ENCODE measurements at places on chromosomes 16 and 17. TPM values are rescaled to one million over a fixed set of nuclear protein-coding genes. Genes with fewer than 3 reads are reported as not detected.
A peak's percentile ranks its signal among the peaks of the same experiment; 100 is the strongest.

GRCh38 chr16:28567292-28567691 lies 13.6 kb downstream of the SGF29 start:
- DNase-seq: no peak

DNA sequence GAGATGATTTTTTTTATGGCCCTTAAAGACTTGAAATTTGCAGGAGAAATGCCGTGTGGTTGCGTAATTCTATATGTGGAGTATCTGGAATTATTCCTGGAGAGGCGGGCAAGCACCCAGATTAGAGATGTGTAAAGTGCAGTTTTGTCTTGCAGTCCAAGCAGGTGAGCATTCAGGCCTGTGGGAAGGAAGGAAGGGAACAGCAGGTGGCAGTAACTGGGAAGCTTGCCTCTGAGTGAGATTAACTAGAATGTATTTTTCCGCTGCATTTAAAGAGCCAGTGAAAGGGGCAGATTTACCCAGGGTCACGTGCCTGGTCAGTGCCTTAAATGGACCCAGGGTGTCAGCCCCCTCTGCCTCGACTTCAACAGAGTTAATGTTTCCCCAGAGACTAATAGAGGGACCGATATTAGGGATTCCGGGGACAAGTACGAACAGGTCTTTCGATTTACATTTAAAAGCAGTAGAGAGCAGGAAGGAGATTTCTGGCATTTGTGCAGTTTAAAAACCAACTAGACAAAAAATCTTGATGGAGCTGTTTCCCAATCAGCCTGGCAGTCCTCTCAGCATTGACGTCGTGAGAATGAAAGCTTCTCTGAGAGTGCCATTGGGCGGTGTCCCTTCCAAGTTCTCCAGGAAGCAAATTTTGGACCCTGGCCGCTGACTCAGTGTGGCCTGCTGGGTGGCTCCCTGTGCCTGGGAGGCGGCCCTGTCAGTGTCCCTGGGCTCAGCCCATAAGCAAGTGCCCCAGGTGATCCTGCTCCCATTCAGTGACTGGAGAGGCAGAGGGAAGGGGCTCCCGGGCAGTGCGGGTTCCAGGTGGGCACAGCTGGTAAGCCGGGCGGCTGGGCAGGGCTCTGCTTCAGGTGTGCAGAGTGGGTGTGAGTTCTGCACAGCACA lies 38.2 kb downstream of the KSR1 start:
- DNase-seq: peak; percentile 70

GRCh38 chr17:19431691-19432090 lies 20.7 kb downstream of the RNF112 start:
- DNase-seq: no peak

DNA sequence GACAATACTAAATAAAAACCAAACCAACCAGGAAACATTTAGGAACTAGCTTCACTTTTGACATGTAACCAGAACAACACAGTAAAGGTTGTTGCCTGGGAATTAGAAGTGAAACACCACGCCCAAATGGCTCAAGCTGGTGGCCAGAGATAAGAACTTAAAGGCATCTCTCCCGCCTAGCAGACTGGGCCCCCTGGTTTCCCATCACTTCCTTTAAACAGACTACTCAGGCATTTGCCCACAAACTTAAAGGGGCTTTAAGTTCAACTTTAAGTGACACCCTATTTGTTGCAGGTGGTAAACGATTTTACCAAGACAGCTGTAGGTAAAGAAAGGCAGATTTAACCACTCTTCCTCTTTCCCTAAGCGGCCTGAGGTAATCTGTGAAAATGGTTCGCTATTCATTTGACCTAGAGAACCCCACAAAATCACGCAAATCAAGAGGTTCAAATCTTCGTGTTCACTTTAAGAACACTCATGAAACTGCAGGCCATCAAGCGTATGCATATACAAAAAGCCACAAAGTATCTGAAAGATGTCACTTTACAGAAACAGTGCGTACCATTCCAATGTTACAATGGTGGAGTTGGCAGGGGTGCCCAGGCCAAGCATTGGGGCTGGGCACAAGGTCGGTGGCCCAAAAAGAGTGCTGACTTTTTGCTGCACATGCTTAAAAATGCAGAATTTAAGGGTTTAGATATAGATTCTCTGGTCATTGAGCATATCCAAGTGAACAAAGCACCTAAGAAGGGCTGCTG lies 40.8 kb upstream of the BPTF start:
- DNase-seq: no peak

DNA sequence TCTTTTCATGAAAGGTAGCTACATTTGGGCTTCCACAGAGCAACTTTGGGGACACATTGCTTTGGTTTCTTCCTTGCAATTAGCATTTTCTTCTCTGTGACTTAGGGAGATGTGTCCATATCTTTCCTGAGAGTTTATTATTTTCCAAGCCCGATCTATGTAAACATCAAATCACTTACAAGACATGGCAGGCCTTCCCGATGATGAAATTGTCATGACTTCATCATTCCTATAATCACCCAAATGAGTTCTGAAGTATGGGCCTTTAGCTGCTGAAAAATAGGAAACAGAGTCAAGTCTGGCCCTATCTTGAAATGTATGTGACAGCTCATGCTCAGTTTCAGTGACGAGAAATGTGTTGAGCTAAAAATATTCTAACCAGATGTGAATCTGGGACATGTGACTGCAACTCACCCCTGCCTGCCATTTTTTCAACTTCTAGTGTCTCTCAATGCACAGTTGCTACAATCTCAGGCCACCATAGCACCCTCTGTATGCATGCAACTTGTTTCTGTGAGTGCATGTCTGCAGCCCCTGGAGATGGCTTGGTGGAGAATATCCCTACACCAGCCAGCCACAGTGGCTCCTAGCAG lies 199.6 kb upstream of the MAF start:
- no peak for DNase-seq

The KRTAP4-5 gene
- total RNA-seq: not detected

The ETV4 gene
- total RNA-seq: 57.4 TPM

- no peak for DNase-seq
These were observed 34.2 kb downstream of the RMI2 start for GRCh38 chr16:11379420-11379819.

The TMEM114 gene
- total RNA-seq: not detected

- DNase-seq: no peak
These were observed 9.2 kb downstream of the CACNG1 start for GRCh38 chr17:67053438-67054000.

The FOXJ1 gene
- 0.14 TPM for total RNA-seq

DNA sequence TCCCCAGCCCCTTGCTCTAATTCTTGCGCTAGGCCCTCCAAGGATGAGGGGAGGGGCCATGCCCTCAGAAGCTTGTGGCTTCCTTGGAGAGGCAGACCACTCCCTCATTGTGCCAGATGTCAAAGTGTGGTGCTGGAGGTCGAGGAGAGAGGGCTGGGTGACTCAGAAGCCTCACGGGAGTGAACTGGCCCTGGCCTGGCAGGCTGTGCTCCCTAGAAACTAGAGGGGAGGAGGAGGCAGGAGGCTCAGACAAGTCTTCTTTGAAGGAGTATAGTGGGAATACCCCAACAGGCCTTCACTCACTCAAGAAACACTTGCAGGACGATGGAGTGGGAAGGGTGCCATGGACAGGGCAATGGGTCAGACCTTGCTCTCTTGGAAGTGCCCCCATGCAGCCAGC lies 18.5 kb downstream of the ANKRD40 start:
- DNase-seq: no peak

DNA sequence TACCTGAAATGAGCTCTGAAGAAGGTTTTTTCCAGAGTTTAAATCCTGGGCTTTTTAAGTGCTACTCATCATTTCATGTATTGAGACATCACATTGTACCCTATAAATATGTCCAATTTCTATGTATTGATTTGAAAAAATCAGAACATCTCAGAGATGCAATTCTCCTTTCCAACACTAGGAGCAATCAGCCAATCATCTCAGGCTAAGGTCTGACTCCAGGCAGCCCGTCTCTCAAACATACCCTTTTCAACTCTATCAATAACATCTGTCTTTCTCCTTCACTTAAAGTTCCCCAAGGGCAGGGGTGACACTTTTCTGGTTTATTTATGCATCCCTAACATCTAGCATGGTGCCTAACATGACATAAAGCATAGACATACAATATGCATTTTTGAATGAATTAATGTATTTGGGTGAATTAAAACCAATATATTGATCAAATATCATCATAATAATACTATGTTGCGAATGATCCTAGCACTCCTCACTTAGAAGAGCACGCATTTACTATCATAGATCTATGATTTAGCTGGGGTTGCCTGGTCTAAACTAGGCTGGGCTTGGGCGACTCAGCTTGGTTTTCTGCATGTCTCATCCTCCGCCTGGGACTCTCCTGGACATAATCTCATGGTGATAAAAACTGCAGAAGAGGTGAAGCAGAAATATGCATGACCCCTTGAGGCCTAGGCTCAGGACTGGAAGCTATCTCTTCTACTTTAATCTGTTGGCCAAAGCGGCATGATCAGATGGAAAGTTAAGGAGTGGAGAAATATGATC lies 5.2 kb upstream of the CDH11 start:
- DNase-seq: no peak

The MYH13 gene
- not detected for total RNA-seq

DNA sequence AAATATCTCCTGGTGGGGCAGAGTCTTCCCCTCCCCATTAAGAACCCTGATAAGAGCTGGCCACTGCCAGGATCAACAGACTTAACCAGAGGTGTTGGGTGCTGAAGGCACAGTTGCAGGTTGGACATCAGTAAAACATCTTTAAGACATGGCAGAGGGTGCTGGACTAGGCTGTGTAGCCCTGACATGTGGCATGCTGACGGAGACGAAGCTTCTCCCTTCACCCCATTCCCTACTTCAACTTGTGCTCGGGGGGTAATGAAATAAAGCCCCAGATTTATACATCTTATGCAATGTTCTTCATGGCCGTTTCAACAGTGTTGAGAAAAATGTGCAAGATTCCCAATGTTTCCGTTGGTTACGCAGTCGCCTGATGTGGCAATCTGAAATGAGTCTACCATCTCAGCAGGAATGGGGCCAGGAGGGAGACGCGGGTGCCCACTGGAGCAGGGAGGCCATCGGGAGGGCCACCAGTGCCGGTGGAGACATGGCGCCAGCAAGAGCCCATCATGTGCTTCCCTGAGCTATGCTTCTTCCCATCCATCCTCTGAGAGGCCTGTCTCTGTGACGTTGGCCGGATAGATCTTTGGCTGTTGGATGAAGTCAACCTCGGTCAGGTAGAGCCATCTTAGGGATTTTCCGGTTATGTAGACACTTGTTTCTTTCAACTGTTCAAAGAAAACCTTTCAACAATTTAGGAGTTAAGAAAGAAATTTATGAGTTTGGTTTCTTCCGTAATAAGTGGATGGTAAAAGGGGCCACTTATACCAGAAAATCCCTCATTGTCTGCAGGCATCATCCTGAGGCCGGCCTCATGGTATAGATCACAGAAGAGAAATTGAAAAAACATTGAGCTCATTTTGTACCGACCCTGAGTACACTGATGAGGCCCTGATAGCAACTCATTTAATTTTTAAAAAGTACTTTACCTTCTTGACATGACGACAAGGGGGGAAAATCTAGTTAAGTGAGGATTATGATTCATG lies 6.4 kb downstream of the IRF8 start:
- no peak for DNase-seq

Data from foreskin keratinocyte (primary cell).